ENCODE measurements at places on chromosomes 6 and 20.

- DNase-seq, result peak; percentile 32
Observed at GRCh38 chr6:133983099-133983939, 30.3 kb downstream of the TBPL1 start.

DNA sequence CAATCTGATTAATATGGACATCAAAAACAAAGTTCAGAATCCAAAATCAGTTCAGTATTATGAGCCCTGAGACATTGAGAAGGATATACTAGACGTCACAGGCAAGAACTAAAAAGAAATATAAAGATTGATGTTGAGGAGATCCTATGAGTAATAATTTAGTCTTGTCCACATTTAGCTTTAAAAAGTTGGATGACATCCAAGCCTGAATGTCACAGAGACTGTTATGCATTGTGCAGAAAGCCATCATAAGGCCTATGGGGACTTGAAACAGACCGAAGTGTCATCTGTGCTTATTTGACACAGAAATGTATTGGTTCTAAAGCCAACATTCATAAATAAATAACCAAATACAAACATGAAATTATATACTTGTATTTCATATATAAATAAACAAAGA lies 581.8 kb upstream of the MMS22L start:
- no peak for DNase-seq

DNA sequence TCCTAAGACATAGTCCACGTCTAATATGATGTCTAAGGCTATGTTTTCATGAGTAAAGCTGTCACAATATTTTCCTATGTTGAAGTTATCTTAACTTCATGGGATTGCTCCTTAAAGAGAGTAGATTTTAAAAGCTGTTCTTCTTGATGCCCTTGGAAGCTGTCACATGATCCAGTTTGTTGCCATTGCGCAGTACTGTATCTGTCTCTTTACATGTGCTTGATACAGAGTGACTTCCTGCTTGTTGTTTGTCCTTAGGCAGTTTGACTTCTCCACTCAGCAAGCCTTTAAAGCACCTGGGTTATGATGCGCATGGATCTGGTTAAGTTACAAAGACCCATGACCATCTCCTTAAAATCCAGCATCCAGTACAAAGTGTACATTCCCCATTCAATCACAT lies 85.4 kb downstream of the CDYL start:
- DNase-seq, result no peak

DNA sequence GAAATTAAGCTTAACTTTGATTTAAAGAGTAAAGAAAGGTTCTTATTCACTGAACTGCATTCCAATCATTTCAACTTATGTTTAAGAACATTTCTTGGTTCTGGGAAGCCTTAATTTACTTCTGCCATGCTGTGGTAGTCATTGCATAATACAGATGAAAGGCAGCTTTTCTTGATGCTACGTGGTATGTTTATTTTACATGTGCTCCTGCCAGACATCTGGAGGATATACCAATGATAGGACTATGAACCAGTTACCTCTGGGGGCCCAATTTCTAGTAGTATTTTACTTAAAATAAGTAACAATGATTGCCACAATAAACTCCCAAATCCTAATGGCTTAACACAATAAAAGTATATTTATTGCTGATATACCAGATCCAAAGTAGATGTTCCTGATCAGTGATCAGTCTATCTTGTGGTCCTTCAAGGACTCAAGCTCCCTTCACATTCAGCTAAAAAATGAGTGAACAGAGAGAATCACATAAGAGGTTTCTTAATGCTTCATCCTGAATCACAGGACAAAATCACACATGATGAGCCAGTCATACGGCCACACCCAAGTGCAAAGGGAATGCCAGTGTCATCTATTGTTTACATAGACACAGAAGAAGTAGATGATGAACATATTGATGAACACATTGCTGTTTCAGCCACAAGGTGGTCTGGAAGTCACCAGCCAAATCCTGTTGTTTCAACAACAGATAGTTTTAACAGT lies 56.5 kb upstream of the CCN2 start:
- DNase-seq, result no peak

- DNase-seq, result no peak
Observed at GRCh38 chr6:116059713-116060571, 749 bp downstream of the FRK start.
